ENCODE measurements at places on chromosomes 1 and 21.
A peak's percentile ranks its signal among the peaks of the same experiment; 100 is the strongest.

GRCh38 chr1:102107441-102107840, 110.7 kb upstream of the OLFM3 start:
- DNase-seq, result no peak

GRCh38 chr1:241998412-241998921, 431 bp downstream of the MAP1LC3C start:
- DNase-seq, result peak; percentile 65

DNA sequence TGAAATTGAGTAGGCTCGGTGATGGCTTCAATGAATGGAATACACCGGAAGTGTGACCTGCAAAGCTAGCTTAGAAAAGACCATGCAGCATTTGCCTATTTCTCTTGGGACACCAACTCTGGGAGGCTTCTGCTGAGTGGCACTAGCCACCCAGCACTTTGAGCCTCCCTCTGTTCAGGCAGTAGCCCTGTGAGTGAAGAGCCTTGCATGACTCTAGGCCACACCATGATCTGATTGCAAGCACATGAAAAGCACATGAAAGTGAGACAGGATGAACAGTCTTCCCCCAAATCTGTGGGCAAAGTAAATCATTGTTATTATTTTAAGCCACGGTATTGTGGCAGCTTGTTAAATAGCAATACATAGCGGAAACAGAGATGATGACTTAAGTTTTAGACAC, 2.8 kb downstream of the CD48 start:
- peak; percentile 55 for DNase-seq

DNA sequence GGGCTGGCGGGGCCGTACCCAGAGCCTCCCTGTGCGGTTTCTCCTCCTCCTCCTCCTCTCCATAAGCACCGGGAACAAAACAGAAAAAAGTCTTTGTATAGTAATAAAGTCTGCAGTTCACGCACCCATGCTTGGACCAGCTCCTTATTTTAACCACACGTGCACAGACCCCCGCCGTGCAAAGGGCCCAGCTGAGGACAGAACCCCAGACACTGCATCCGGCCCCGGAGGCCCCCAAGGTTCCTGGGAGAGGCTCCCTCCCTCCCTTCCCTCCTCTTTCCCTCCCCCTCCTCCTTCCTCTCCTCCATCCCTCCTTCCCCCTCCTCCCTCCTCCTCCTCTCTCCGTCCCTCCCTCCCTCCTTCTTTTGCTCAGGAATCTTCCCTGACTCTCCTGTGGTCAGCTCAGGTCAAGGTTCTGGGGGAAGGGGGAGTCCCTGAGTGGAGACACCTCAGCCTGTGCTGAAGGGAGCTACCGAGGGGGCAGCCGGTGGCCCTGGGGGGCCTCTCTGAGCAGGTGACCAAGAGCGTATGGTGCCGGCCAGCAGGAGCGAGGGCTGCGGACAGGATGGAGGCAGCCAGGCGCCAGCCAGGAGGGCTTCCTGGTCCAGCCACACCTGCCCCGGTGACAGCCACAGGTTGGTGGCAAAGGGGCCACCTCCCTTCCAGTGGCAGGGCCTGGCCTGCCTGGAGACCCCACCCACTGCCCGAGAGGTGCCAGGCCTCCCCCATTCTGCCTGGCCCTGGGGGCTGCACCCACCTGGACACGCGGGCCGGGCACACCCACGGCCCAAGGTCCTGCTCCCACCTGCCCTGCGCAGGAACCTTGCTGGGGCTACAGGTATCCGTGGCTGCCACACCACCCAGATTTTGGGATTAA, 3.2 kb upstream of the TTLL10 start:
- DNase-seq, result no peak

DNA sequence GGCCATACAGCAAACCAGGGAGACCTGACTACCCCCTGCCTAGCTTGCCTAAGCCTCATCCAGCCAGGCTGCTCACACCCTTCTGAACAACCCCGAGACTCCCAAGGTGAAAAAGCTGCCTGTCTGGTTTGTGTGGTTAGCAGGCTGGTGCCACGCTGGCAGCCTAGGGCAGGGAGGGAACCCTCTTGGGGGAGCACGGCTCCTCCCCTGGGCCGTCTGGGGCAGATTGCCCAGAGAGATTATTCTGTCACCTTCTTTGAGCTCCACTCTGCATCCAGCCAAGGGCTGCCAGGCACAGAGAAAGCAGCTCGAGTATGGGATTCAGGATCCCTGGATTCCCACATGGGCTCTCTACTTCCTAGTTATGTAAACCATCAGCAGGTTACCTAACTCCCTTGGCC, 27.5 kb upstream of the TCEA3 start:
- peak; percentile 21 for DNase-seq

DNA sequence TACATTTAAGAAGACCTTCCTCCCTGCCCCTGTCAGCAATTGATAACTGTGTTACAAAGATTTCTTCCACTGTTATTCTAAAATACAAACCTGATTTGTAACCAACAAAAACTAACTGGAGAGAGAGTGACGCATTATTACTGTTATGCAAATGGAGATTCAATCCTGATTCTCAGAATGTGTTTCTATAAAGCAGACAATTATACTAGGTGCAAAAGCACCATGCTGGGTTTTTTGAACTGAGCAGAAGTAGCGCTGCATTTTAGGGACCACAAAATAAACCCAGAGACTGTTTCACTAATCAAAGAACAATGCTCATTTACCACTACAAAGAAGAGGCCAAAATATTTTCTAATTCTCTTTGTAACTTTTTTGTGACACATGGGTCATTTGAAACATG, 13.6 kb upstream of the GBP6 start:
- DNase-seq, result no peak

DNA sequence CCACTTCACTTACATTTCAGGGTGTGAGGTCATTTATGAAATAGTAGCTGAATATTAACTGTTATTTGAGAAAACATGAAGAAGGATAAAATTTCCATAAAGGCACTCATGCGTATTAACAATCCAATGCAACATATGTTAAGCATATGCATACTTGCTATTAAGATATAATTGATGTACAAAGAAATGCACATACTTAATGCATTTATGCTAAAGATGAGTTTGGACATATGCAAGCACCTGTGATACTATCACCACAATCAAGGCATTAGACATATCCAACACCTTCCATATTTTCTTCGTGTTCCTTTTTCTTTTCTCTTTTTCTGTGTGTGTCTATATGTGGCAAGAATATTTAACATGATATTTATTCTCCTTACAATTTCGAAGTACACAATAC, 464.8 kb upstream of the BRINP3 start:
- no peak for DNase-seq

GRCh38 chr1:68819190-68819829, 322.4 kb upstream of the DEPDC1 start:
- no peak for DNase-seq

DNA sequence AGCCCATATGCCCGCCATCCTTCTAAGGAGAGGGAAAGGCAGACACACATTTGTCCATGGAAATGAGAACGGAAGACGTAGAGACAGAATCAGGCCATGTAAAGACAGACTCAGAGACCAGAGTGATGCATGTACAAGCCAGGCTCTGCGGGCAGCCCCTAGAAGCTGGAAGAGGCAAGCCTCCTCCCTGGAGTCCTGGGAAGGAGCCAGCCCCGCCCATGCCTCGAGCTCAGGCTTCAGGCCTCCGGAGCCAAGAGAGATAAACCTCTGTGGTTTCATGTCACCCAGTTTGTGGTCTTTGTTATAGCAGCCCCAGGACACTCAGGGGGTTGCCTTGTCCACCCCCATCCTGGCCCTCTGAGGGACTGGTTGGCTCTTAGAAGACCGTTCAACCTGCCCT, 11.6 kb downstream of the PDE9A start:
- DNase-seq, result no peak

DNA sequence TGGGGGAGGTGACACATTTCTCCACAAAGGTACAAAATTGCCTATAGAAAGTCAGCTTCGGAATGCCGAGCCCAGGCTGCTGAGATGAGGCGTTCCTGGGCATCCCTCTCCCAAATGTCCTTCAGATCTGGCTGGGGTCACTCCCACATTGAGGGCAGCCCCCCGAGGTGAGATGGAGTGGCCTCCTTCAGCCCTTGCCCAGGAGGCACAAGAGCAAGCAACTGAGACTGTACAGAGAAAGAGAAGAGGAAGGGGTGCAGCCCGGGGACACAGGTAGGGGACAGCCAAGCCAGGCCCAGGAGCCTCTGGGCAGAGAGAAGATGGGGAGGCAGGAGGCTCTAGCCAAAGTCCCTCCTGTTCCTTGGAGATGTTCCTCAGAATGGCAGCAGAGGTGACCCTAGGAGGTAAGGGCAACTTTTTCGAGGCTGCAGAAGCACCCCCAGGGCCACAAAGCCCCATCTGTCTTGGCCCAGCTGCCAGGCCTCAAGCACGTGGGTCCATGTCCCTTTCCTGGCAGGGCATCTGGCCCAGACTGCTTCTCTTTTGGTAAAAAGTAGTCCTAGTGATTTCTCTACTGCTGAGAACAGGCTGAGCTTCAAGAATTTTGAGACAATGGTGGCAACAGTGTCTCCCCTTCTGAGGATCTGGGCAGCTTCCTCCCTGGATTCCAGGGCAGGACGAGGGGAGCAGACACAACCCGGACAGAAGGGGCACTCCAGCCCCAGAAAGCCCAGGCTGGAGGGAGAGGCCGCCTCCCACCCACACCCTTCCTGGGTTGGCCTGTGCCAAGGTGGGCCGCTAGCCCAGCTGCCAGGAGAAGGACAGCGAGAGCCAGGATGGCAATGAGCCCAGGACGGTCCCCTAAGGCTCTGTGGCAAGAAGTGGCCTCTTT, 68.0 kb downstream of the LRRN2 start:
- no peak for DNase-seq

DNA sequence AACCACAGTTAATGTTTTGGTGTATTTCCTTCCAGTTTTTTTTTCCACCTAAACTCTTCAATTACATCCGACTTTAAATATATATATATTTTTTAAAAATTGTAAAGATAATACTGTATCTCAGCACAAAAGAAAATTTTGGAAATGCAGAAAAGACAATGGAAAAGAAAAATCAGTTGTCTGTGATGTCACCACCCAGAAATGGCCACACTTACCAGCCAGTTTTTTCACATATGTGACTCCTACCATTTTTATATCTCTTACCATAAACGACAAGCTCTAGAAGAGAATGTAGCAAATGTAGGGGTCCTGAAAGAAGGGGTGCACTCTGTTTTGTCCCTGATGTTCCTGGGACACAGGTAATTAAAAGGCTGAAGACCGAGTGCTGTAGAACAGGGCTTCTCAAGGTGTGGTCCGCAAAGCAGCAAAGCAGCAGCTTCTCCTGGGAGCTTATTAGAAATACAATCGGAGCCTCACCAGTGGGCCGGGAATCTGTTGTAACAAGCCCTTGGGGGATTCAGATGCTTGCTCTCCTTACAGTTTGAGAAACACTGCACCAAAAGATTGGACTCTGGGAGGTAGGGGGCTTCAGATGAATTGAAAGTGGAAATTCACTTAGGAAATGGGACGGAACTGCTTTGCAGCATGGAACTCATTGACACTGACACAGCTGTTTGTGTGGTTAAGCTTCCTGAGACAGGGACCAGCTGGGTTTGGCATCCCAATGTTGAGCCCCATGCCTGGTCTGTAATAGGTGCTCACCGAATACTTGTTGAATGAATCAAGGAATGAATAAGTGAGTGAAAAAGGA, 44.1 kb downstream of the ALPL start:
- DNase-seq, result no peak

DNA sequence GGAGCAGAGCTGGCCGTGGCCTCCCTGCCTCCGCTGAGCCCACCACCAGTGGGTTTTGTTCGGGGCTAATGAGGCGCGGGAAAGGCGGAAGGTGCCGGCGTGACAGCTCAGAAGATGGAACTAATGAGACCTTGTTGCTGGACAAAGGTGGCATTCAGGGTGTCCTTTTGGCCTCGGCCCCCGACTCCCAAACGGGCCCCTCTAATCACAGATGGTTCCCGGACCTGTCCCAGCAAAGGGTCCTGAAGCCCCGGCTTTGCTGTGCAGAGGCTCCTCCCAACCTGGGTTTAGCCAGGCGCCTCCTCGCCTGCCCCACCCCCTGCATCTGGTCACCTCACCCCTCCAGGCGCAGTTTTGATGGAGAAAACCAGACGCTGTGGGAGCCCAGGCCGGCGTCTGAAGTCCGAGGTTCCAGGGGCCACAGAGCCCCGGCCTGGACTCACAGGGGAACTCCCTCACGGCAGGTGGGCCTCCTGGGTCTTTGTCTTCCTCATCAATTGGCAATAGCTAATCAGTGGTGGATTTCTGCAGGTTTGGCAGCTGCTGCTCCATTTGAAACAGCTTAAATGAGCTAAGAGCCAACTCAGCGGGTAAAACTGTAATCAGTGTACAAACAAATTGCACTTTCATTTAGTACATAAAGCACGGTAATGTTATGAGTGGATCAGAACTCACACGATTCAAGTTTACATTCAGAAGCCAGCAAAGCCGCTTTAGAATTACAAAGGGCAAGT, 44.3 kb upstream of the ADARB1 start:
- DNase-seq, result no peak
